ENCODE measurements at places on chromosomes 6 and 20.
A peak's percentile ranks its signal among the peaks of the same experiment; 100 is the strongest.

GRCh38 chr6:152298055-152298647, 339.0 kb downstream of the SYNE1 start:
- DNase-seq: no peak

DNA sequence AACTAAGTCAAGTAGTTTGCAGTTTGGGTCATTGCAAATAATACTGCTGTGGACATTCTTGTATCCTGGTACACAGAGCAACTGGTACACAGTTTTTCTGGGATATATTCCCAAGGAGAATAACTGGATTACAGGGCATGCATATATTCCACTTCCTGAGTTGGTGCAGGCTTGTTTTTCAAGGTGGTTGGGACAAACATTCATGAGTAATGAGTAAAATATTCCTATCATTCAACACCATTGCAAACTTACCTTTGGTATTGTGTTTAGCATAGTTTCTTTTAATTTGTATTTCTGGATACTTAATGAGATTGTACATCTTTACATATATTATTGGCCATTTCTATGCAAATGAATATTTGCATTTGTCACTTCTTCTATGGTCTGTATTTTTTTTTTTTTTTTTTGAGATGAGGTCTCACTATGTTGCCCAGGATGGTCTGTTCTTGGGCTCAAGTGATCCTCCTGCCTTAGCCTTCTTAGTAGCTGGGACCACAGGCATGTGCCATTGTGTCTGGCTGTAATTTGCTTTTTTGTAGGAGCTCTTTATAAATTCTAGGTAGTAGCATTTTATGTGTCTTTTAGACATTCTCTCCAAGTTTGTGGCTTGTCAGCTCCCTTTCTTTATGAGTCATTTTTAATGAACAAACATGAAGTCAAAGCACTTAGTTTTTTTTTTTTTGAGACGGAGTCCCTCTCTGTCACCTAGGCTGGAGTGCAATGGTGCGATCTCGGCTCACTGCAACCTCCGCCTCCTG, 158.7 kb downstream of the SOX4 start:
- DNase-seq: peak; percentile 49

- no peak for DNase-seq
Measured at GRCh38 chr6:4714961-4715501, 61.2 kb upstream of the CDYL start.

DNA sequence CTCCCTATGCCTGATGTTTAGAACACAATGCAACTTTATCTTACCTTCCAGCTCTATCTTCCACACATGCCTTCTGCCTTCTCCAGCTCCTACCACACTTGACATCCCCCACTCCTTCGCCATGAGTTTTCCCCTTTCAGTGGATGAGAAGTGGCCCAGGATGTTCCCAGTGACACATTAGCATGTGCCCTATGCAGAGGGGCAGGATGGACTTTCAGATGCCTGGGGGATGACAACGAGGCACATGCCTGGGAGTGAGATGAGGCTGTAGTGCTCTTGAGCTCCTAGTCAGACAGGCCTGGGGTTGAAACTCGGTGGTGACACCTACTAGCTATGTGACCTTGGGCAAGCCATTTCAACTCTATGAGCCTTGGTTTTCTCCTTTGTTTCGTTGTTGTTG, 20.1 kb upstream of the SLC32A1 start:
- DNase-seq: no peak

DNA sequence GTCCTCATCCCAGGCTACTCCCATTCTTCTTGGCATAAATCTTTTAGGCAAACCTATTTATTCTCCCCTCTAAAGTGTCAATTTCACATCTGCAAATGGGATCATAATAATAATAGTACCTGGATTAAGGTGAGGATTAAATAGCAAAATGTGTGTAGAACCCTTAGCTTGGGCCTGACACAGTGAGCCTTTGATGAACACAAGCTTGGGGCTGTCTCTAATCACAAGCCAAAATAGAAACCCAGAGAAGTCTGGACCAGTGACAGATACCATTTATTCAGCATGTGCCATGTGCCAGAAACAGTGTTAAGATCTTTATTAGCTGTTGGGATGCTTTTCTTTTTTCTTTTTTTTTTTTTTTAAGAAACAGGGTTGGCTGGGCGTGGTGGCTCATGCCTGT, 14.9 kb upstream of the PARD6B start:
- DNase-seq: no peak

DNA sequence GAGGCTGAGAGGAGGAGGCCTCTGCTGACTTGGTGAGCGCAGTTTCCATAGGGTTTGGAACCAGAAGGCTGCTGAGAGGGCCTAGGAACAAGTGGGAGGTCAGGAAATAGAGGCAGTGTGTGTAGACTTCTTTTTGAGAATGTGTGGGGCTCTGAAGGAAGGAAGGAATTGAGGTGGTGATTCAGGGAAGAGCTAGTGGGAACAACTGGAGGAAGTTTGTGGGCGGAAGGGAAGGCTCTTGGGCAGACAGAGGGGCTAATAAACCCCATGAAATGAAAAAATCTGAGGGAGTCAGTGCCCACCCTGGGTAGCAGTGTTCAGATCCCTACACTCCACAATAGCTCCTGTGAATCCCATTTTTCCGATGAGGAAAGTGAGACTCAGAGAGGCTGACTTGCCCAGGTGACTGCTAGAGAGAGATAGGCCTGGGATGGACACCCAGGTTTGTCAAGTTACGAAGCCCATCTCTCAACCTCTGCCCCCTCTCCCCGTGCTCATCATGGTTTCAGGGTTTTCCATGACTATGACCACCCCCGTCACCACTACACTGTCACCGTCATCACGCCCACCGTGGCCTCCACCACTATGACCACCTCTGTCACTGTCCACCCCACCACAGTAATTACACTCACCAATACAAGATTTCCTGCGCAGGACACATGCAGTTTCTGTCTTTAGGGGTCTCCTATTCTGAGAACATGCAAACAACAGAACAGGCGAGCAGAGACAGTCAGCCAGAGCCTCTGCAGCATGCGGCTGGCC, 106.4 kb downstream of the MRPL14 start:
- DNase-seq: no peak

DNA sequence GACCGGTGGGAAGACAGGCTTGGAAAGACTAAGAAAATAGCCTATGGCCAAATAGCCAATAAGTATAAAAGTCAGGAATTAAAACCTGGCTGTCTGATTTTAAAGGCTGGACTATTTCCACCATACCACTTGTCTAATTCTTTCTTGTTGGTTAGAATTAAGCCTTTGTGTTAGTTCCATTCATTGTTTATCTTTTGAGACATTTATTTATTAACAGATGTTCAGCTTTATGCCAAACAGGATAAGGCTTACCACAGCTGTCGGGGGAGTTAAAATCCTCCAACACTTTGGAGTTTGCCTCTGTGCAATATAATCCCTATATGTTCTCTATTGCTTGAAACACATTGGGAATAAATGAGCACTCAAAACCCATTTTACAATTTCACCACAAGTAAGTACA, 208.3 kb downstream of the TMEM200A start:
- no peak for DNase-seq

DNA sequence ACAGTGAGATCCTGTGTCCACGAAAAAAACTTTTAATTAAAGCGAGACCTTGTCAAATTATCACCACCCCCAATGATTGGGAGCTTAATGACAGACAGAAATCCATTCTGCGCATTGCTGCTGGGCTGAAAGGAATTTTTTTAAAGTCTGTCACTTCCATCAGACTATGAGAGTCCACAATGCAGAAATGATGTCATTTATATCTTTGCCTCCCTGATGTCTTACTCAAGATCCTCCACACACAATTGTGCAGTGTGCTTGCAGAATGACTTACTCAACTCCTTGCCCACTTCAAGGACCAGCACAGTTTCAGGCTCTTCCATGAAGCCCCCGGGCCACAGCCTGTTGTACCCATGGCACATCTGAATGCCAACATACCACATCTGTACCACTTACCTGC, 41.0 kb downstream of the GPLD1 start:
- DNase-seq: no peak

- DNase-seq: peak; percentile 39
Measured at GRCh38 chr20:9966966-9967365, 67.8 kb upstream of the ANKEF1 start.

- no peak for DNase-seq
Measured at GRCh38 chr6:160955508-160956295, 35.9 kb upstream of the MAP3K4 start.

DNA sequence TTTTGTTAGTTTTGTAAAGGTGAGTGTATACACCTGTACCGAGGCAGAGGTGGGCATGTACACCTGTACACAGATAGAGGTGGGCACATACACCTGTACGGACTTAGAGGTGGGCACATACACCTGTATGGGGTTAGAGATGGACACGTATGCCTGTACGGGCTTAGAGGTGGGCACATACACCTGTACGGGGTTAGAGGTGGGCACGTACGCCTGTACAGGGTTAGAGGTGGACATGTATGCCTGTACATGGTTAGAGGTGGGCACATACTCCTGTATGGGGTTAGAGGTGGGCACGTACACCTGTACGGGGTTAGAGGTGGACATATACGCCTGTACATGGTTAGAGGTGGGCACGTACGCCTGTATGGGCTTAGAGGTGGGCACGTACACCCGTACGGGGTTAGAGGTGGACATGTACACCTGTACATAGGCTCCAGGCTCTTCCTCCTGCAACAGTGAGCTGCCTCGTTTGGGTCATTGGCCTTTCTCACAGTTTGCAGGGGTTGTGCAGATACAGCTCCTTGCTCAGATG, 63.7 kb downstream of the PHACTR3 start:
- no peak for DNase-seq
